CD4-positive, alpha-beta T cell treated with Interleukin-15 for 1 hour (primary cell): ENCODE measurements at places on chromosomes 1 and 21.
A peak's percentile ranks its signal among the peaks of the same experiment; 100 is the strongest.

GRCh38 chr1:244460197-244460596 is 876 bp upstream of the CATSPERE start:
- DNase-seq, result no peak

GRCh38 chr1:6893388-6893787 is 108.1 kb downstream of the CAMTA1 start:
- DNase-seq, result no peak

DNA sequence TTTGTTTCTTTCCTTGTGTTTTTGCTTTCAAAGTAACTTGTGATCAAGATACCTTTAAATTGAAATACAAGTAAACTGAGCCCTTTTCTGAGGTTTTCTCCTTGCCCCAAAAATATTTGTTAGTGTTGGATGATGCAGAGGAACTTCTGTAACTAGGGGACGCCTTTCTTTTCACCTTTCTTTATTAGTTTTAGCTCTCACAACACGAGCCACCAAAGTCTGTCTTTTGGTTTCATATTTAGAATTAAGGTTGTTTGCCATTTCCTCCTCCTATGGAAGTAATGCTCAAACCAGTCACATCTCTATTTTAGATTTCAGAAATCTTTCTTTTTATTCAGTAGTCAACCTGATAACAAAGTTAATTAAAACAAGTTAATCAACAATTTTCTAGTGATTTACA is 120.8 kb downstream of the ZP4 start:
- no peak for DNase-seq

GRCh38 chr1:54791880-54792522 is 9.1 kb downstream of the TTC22 start:
- DNase-seq, result peak; percentile 34
